ENCODE measurements at places on chromosomes 1 and 21.

DNA sequence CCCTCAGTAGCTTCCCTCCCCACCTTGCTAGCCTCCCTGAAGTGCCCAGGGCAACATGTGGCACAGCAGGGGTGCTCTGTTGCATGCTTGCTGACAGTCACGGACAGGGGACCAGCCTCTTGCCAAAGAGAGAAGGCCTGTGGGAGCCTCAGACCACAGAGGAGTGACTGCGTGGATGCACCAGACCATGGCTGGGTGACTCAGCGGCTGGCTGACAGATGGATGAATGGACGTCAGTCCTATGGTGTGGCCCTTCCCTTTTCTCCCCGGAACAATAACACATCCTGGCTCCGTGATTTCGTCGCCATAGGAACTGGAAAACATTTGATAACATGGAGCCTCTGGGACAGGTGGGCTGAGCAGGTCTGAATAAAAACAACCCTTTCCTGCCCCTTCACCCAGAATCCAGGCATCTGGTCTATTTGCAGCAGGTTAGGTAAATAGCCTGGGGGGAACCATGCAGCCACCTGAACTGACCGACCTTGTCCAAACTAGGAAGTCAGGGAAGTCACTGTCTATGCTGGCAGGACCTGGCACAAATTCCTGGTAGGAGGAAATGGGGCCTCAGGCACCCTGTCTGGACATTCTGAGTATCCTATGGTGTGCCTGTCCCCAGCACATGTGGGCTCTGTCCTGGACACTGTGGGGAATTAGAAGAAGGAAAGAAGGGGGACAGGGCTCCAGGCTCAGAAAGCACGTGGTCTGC is 53.3 kb downstream of the NENF start:
- DNase-seq: no peak

- no peak for DNase-seq
Measured at GRCh38 chr1:6301526-6301925, 40.6 kb upstream of the GPR153 start.

DNA sequence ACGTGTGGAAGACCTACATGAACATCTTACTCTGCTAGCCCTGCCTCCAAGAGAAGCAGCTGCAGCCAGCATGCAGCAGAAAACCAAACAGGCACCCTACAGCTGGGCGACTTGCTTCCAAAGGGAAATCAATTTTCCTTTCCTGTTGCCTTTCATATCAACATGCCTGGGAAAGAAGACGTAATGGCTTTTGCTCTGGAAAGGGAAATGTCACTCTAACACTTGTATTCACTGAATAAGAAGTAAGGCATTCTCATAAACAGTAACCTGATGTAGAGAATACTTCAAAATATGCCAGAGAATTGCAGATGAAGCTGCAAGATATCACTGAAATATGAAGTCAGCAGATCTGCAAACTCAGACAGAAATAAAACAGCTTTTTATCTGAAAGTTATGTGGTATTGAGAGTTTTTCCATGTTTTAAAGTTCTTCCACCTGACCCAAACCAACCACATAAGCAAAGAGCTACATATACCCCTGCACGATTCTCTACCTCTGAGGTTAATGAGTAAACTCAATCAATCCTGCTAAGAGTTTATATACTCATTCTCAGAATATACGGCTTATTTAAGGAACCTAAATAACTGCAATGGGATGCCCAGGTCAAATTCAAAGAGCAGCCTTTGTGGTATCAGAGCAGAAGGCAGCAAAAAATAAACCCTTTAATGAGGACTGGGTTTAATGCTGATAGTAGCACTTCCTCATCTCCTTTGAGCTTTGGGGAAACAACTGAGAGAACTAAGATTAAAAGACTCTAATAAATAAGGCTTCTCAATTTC is 150.9 kb downstream of the RERE start:
- DNase-seq: no peak

DNA sequence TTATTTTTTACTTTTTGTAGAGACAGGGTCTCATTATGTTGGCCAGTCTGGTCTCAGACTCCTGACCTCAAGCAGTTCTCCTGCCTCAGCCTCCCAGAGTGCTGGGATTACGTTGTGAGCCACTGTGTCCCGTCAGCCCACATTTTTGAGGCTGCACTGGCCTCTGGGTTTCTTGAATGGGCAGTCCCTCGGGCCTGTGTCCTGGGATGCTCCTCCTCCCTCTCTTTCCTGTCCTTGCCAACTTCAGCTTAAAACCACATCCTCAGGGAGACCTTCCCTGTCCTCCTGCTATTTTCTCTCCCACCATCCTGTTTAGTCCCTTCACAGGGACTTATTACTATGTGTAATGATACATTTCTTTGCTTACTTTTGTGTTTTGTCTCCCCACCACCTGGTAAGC is 31.4 kb upstream of the LYST start:
- no peak for DNase-seq

DNA sequence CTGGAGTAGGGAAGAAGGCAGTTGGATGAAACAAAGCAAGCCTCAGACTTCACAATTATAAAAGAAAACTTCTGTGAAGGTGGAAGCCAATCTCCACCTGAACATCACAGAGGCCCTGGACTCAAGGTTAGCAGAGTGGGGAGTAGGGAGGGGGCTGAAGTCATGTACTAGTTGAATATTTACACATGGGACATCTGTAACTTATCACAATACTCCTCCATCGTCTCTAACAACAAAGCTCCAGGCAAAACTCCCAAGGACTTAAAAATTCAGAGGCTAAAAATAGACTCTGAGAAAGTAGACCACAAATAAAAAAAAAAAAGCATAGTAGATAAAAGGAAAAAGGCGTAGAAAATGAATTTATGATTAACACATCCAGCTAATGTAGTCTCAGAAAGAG is 326.3 kb upstream of the PKN2 start:
- no peak for DNase-seq

GRCh38 chr1:110057963-110058518 is 12.4 kb downstream of the ALX3 start:
- no peak for DNase-seq

DNA sequence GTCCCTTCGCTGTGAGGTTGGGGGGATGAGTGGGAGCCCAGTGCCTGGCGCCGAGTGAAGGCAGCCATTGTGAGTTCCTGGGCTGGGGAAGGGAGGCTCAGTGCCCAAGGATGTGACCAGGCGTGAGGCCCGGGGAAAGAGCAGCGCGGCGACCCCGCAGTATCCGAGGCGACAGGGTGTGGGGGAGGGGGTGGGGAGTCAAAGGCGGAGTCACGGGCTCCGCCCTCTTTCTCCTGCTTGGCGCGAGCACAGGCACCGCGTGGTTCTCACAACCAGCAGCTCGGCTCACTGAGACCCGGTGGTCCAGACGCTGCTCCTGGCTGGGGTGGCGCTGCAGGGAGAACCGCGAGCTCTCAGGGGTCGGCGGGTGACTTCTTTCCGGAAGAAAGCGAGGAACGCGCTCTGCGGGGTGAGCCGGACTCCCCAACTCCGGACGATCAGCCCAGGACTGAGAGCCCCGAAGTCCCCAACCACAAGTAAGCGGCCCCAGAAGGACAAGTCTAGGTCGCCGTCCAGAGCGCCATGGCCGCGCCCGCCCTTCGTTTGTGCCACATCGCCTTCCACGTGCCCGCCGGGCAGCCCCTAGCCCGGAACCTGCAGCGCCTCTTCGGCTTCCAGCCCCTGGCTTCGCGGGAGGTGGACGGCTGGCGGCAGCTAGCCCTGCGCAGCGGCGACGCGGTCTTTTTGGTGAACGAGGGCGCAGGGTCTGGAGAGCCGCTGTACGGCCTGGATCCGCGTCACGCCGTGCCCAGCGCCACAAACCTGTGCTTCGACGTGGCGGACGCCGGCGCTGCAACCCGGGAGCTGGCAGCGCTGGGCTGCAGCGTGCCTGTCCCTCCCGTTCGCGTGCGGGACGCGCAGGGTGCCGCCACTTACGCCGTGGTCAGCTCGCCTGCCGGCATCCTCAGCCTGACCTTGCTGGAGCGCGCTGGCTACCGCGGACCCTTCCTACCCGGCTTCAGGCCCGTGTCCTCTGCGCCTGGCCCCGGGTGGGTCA is at the start of gene HPDL:
Gene HPDL, plus strand, starts transcription at position 269 of the 997 bp plus-strand sequence. Its CDS starts 254 bp downstream, at position 523.
- peak; percentile 75 for DNase-seq

DNA sequence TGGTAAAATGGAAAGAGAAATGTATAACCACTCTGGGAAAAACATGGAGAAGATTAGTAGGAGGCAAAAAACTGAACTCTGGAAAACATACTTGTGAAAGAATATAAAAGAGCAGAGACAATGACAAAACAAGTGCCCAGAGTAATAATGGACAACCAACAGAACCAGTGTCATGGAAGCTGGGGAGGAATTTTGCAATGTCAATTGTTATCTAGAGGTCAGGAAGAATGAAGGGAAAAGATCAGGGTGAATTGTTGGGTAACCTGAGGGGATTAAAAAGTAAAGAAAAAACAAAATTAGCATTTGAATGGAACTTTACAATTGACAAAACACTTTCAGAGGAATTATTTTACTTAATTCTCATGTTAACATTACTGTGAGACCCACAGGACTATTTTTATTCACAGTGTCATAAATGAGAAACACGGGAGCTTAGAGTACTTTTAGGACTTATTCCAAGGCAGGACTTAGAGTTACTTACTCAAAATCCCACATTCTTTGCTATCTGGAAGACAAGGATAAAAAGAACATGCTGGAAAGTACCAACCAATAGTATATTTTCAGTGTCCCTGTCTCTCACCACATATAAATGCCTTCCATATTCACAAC is 19.5 kb downstream of the JAM2 start:
- DNase-seq: no peak

- no peak for DNase-seq
Measured at GRCh38 chr21:32382108-32382644, 10.6 kb downstream of the URB1 start.

- DNase-seq: no peak
Measured at GRCh38 chr1:30728832-30729638, 5.7 kb upstream of the MATN1 start.

DNA sequence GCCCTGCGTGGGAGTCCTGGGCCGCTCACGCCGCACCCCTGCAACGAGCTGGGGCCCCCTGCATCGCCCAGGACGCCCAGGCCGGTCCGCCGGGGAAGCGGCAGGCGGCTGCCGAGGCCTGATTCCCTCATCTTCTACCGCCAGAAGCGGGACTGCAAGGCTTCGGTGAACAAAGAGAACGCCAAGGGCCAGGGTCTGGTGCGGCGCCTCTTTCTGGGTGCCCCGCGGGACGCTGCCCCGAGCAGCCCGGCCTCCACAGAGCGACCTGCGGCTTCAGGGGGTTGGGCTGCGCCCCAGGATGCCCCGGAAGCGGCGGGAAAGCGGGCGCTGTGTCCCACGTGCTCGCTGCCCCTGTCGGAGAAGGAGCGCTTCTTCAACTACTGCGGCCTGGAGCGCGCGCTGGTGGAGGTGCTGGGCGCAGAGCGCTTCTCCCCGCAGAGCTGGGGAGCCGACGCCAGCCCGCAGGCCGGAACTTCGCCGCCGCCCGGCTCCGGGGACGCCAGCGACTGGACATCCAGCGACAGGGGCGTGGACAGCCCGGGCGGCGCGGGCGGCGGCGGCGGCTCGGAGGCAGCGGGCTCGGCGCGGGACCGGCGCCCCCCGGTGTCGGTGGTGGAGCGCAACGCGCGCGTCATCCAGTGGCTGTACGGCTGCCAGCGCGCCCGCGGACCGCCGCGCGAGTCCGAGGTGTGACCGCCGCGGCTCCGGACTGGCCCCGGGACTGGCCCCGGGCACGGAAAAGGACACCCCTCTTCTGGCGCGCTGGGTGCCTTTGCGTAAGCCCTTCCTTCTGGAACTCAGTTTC is 2.7 kb downstream of the FAM110D start:
- no peak for DNase-seq

GRCh38 chr1:50268049-50268448 is 155.2 kb downstream of the DMRTA2 start:
- no peak for DNase-seq

GRCh38 chr1:209896346-209896745 is 41.7 kb upstream of the SYT14 start:
- DNase-seq: no peak

DNA sequence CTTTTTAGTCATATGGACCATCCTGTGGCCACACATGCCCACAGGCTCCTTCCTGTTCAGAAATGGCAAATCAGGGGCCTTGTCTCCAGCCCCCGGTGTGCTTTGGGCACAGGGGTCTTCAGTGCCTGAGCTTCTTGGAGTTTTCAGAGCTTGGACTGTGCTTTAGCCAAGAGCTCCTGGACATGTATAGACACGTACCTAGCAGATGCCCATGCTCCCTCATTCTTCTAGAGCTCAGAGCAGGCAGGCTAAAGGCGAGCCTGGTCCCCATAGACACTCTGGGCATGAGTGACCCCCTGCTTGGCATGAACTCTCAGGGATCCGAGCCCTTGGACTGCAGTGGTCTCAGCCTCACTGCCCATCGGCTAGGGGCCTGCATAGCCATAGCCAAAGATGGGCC is 106.8 kb downstream of the EPHB2 start:
- DNase-seq: no peak
